CD4-positive, CD25-positive, alpha-beta regulatory T cell (primary cell): ENCODE measurements at places on chromosomes 11 and 22. TPM values are rescaled to one million over a fixed set of nuclear protein-coding genes. Genes with fewer than 3 reads are reported as not detected.

DNA sequence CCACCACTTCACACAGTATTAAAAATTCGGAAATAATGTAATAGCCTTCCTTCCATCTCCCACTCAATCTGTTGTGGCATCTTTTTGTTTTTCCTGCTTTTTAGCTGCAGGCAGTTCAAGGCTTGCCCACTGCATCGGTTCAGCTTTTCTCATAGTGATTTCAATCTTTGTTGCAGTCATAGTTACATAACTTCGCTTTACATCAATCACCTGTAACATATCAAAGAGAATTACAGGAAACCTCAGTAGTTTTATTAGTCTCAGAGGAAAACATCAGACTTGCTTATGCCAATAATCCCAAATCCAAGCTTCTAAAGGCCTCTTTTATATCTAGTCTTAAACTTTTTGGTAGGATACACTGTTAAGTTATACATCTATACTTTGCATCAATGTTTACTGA is 20.5 kb downstream of the CHORDC1 start:
- peak; percentile 27 for DNase-seq

- no peak for DNase-seq
Observed at GRCh38 chr11:2645779-2646118, 54.0 kb downstream of the KCNQ1OT1 start.

DNA sequence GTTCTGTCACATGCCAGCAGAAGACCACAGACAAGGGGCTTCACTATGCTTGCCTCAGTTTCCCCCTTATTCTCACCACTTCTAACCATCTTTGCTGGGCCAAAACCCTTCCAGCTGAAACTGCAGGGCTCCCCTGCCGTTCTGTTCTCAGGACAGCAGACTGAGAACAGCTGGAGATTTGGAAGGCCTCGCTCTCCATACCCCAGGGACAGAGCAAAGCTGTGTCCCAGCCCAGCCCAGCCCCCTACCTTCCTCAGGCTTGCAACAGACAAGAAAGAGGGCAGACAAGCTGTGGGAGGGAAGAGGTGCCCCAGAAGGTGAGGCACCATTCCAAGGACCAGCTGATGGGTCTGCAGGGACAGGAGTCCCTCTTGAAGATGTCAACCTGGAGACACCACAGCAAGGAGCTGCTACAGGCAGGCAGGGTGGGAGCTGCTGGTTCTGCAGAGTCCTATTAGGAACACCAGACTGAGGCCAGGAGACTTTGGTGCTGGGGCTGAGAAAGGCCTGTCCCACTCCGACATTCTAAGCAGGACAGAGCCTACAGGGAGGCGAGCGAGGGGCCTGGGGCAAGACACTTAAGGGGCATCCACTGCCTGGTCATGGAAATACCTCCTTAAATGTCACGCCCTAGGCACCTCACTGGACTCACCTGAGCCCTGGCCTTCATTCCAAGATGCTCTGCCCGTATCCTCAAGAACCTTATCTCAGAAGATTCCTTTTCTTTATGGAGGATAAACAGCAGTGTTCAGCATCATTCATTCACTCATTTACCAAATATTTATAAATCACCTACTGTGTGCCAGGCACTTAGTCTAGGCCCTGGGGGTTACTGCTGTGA is 6.9 kb downstream of the SCN2B start:
- no peak for DNase-seq

DNA sequence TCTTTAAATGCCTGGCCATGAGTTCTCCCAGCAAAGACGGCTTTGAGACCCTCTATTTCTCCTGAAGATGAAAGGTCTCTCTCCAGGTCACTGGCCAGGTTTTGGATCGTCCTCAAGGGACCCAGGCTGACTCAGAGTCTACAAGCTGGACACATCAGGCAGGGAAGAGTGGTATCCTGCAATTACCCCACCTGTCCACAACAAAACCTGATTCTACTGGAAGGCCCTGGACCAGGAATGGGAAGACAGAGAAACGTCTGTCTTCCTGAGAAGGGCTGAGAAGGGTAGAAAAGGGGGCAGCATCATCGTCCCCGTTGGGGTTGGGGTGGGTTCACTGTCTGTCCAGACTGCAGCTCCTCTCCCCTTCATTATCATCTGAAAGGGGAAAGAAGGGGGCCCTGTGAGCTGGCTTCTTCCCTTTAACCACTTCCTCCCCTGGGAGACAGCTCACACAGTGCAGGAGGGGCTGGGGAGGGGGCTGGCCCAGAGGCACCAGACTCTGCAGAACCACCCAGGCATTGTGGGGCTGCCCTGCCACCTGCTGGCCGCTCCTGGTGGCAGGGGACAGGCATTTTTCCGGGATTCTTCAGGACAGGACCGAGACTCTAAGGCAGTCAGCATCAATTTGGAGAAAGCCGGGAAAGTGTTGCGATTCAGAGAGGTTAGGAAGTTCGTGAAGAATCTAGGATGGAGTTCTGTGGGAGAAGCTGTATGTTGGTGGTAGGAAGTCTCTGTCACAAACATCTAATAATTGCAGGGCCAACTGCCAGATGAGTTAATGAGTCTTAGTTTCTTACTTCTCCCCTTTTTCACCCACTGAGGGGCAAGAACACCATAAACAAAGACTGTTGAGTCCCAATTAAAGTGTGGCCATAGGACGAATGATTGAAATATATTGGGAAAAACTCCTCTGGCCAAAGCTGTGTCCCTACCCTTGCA is 57.6 kb downstream of the SYN3 start:
- peak; percentile 5 for DNase-seq

- no peak for DNase-seq
Observed at GRCh38 chr11:106913141-106913540, 105.1 kb downstream of the GUCY1A2 start.

GRCh38 chr11:69367211-69367964 is 73.4 kb downstream of the MYEOV start:
- no peak for DNase-seq

- no peak for DNase-seq
Observed at GRCh38 chr22:40911772-40912171, 39.4 kb upstream of the RBX1 start.

DNA sequence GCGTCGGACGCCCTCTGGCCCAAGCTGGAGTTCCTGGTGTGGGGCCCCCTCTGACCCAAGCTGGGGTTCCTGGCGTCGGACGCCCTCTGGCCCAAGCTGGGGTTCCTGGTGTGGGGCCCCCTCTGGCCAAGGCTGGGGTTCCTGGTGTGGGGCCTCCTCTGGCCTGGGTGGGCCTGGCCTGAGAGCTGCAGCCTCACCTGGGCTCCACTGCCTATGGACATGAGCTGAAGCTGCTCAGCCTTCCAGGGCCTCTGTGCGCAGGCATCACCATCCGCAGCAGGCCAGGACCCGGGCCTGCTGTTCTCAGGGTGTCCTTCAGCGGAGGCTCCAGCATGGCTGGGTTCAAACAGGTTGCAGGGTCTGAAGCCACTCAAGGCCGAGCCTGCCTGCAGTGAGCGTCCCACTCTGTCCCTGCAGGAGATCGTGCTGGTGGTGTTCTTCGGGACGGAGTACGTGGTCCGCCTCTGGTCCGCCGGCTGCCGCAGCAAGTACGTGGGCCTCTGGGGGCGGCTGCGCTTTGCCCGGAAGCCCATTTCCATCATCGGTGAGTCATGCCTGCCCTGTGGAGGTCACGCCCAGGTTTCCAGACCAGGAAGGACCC is 125.5 kb downstream of the KCNQ1 start:
- DNase-seq = no peak

GRCh38 chr11:61406067-61406466 is 13.7 kb downstream of the TMEM216 start:
- no peak for DNase-seq

GRCh38 chr11:102144357-102145355 is 34.4 kb downstream of the YAP1 start:
- DNase-seq = no peak

DNA sequence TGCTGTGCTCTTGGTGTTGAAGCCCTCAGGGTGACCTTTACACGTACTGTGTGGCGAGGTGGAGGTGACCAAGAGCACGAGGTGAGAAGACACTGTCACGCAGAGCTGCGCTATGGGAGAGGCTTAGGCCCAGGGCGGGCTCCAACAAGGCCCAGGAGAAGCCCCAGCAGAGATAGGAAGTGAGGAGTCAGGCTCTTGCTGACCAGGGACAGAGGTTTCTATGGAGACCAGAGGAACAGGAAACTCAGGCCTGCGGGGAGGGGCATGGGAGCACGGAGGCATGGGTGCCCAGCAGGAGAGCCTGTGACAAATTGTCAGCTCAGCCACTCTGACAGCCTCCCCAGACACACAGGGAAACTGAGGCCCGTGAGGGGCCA is 15.8 kb downstream of the DGKZ start:
- no peak for DNase-seq

DNA sequence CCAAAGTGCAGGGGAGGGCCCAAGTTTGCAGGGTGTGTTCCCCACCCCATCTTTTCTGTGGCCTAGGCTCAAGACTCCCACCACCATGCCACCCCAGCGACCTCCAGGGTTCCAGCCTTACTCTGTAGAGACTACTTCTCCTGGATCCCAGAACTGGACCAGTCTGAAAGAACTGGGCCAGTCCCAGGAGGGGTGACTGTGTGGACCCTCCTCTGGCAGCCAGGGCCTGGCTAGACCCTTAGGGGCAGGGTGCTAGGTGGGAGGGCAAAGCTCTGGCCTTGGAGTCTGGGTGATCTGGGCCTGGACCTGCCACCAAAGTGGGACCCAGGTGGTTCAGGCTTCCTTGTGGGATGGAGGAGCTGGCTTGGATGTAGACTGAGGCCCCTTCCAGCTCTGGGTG is 41.8 kb upstream of the ACCSL start:
- no peak for DNase-seq

DNA sequence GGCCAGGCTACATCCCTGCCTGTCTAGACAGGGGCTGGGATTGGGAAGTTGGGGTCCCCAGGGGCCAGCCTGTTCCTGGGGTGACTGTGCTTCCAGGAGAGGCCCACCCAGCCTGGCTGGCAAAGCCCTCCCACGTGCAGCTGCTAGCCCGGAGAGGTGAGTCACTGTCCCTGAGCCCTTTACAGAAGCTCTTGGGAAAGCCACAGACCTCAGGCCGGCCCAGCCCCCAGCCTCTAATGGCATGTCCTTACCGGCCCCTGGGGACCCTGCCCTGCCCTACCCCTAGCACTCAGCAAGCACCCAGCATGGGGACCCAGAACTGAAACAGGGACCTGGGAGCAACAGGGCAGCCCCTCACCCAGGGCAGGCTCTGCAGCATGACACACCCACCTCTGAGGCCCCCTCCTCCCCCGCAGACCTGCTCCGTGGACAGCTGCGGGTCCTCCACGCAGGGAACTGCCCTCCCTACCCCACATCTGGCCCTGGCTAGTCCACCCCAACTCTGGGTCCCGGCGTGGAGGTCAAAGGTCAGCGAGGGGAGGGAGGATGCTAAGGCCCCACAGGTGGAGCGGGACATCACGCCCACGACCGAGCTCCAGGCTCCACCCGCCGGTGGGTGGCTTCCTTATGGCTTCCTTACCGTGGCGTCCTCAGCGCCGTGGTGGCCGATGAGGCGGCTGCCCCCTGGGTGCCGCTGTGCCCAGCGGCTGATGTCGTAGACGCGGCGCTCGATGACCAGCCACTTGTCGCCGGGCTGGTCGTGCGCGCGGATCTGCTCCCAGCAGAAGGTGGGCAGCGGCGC is 615 bp downstream of the FADS3 start:
- DNase-seq = peak; percentile 31

DNA sequence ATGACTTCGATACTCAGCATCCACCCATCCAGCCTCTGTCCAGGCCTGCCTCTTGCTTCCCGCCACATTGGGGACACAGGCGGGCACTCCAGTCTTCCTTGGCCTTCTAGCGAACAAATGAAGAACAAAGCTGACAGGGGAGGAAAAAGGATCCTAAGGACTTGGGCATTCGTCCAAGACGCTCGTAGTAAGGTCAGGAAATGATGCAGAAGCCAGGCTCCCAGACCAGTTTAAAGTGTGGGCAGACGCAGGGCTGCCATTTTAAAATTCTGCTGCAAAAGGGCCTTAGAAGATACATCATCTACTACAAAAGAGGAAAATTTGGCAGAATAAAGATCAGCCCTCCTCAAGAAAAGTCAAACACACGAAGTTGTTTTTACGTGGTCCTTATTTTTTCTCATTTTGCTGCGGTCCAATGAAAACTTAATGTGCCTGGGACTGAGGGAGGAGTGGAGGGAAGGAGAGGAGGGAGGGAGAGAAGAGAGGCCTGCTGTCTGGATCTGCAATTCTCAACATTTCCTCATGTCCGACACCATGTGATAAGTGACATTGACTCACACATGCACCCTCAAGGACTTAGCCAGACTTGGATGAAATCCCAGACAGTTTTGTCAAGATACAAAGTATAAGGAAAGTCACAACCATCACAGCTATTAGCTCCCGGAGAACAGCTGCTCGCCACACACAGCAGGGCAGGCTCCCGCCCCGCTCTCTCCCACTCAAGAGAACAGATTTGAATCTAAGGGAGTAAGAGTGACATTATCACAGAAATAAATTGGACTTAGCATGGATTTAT is 5.7 kb downstream of the DNAL4 start:
- DNase-seq = no peak

- peak; percentile 32 for DNase-seq
Observed at GRCh38 chr22:30969532-30970355, 679 bp downstream of the TUG1 start.

GRCh38 chr11:111602865-111603610 is 789 bp downstream of the SIK2 start:
- DNase-seq = peak; percentile 14

GRCh38 chr22:46293577-46294260 is 3.0 kb upstream of the GTSE1 start:
- no peak for DNase-seq

Gene ISX
- not detected for polyA plus RNA-seq

Gene NFAM1
- 0.54 TPM for polyA plus RNA-seq

Gene SERPIND1
- polyA plus RNA-seq = not detected

Gene MDK
- polyA plus RNA-seq = not detected

Gene ROBO4
- polyA plus RNA-seq = 0.05 TPM
